ENCODE measurements at places on chromosomes 5 and 9. TPM values are rescaled to one million over a fixed set of nuclear protein-coding genes. Genes with fewer than 3 reads are reported as not detected.

EQTN gene
- not detected for total RNA-seq

GARIN3 gene
- not detected for total RNA-seq

HAND1 gene
- total RNA-seq: not detected

- H3K4me1 ChIP-seq: no peaks in the 10 kb centered on the region
- no peaks in the 10 kb centered on the region for H3K27me3 ChIP-seq
Observed at GRCh38 chr9:28770226-28770625, 1196.9 kb upstream of the C9orf72 start.

GRCh38 chr9:125380406-125380805, 118.8 kb downstream of the GAPVD1 start:
- no peak overlapping the region for H3K27ac ChIP-seq
- no peak for DNase-seq
- H3K4me1 ChIP-seq: no peaks in the 10 kb centered on the region
- no peaks in the 10 kb centered on the region for H3K36me3 ChIP-seq

DNA sequence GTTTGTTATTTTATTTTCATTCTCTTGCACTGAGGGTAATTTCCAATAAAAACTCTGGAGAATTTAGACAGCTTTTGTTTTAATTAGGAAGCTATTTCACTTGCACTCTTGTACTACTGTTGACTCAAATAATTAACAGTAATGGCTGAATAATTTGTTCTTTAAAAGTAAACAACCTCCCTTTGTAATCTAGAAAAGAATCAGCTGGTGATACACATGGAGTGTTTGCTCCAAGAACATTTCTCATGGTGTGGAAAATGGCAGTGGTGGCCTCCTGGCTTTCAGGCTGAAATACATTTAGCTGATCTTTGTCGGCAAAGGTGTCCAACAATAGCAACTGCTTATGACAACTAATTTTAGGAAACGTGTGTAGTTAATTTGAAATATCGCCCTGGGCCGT, 129.4 kb downstream of the C9orf152 start:
- H3K27me3 ChIP-seq: no peaks in the 10 kb centered on the region
- H3K4me1 ChIP-seq: peaks cover 7% of the 10 kb centered on the region
- no peaks in the 10 kb centered on the region for H3K36me3 ChIP-seq
- no peak overlapping the region for H3K27ac ChIP-seq

- no peak for DNase-seq
- H3K4me1 ChIP-seq: no peaks in the 10 kb centered on the region
- H3K36me3 ChIP-seq: no peaks in the 10 kb centered on the region
- no peak overlapping the region for H3K27ac ChIP-seq
Observed at GRCh38 chr9:98402019-98402840, 146.8 kb upstream of the TBC1D2 start.

DNA sequence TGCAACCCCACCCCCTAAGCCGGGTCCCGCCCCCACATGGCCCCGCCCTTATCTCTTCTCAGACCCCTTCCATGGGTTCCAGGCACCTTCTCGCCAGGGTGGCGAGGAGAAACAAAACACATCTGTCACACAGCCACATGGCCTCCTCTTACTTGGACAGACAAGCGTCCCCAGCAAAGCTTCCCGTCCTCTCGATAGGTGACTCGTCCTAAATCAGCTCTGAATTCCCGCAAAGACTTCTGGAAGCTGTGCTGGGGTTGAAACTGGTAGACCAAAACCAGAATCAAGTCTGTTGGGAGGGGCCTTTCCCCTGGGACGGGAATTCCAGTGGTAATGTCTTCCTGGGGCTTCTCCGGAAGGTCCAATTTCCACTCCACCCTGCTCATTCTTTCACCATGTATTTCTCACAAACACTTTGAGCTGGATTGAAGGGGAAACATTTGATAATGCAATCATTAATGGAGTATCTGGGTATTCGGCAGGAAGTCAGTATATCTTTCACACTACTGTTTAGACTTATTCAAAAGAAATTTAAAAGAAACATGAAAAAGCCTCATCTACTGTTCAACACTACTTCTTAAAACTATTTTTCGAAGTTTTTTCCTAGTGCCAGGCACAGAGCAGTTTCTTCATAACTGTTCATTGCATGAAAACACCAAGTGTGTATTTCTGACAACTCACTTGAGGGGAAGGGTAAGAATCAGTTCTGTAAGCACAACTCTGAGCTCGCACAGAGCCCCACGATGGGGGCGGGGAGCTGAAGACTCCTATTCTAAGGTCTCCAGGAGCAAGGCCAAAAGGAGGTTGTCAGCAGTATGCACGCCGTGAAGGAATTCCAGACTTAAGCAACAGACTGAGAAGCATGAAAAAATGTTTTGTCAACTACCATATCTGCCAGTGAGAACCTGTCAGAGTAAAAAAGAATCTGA, 644 bp upstream of the CTNNAL1 start:
- H3K27me3 ChIP-seq: no peaks in the 10 kb centered on the region
- H3K36me3 ChIP-seq: peaks cover 2% of the 10 kb centered on the region

DNA sequence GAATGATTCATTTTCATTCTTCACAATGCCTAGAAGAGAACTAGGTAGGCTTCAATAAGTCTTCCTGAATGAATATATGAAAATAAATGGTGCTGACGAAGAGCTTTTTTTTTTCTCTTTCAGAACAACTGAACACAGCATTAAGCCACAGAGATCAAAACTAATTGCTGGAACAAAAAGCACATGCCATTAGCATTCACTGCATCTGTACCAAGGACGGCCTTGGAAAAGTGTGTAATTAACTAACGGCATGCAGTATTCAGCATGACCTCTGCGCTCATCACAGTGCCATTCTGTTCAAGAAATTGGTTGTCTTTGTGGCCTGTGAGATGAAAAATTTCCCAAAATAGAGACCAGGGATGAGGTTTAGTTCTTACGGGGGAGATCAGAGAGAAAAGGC, 99.3 kb downstream of the NUDT12 start:
- DNase-seq: no peak
- H3K27me3 ChIP-seq: no peaks in the 10 kb centered on the region
- H3K27ac ChIP-seq: no peak overlapping the region

- H3K27me3 ChIP-seq: peaks cover 8% of the 10 kb centered on the region
- H3K27ac ChIP-seq: no peak overlapping the region
- no peak overlapping the region for H3K4me3 ChIP-seq
- H3K4me1 ChIP-seq: peaks cover 4% of the 10 kb centered on the region
- no peaks in the 10 kb centered on the region for H3K36me3 ChIP-seq
Observed at GRCh38 chr9:121607434-121608167, 43.8 kb upstream of the DAB2IP start.

DNA sequence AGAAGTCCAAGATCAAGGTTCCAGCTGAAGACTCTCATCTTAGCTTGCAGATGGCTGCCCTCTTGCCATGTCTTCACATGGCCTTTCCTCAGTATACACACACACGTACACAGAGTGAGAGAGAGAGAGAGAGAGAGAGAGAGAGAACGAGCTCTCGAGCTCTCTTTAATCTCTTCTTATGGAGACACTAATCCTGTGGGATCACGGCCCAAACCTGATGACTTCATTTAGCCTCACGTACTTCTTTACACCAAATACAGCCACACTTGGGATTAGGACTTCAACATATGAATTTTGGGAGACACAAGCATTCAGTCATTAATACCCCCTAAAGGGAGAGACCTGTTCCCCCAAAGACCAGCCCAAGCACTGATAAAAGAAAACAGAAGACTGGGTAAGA, 42.8 kb downstream of the SIL1 start:
- H3K27me3 ChIP-seq: no peaks in the 10 kb centered on the region
- no peak for DNase-seq
- no peak overlapping the region for H3K4me3 ChIP-seq
- H3K36me3 ChIP-seq: no peaks in the 10 kb centered on the region

GRCh38 chr5:43316421-43316820, 3.2 kb upstream of the HMGCS1 start:
- H3K4me3 ChIP-seq: no peak overlapping the region
- no peak for DNase-seq
- H3K27ac ChIP-seq: no peak overlapping the region
- no peaks in the 10 kb centered on the region for H3K36me3 ChIP-seq

DNA sequence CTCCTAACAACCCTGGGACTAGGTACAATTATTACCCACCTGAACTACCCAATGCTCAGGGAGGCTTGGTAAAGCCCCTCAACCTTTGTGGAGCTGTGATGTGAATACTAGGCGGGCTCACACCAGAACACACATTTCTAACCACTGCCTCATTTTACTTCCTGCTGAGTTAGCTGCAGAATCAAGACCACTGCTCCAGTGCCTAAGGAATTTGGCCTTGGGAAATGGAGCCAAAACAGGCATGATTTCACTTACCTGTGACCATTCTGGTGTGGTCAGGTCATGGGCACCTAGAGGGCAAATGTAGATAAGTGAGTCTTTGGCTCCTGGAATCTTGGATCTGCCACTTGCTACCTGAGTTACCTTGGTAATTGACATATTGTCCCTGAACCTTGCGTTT, 5.2 kb downstream of the WWC1 start:
- H3K27me3 ChIP-seq: peaks cover 30% of the 10 kb centered on the region
- H3K4me1 ChIP-seq: peaks cover 12% of the 10 kb centered on the region

DNA sequence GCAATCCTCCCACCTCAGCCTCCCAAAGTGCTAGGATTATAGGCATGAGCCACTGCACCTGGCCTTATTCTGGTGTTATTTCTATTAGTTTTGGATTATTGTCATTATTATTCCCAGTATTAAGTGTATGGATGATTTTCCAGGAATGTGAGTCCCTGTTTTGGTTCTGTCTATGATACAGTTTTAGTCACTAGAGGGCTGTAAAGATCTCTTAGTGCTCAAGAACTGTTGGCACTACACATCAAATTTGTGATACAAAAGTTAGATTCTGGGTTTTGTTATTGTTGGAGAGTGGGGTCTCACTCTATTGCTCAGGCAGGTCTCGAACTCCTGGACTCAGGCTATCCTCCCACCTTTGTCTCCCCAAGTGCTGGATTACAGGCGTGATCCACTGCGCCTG, 12.1 kb downstream of the CCL28 start:
- no peak overlapping the region for H3K4me3 ChIP-seq
- H3K4me1 ChIP-seq: peaks cover 14% of the 10 kb centered on the region
- H3K27ac ChIP-seq: no peak overlapping the region
- no peaks in the 10 kb centered on the region for H3K27me3 ChIP-seq

Data from CD4-positive, alpha-beta T cell (primary cell).